ENCODE measurements at places on chromosomes 6 and 20.

- DNase-seq: no peak
Measured at GRCh38 chr20:33005908-33006775, 1.4 kb upstream of the BPIFB2 start.

GRCh38 chr20:32327087-32327681 lies 30.9 kb upstream of the ASXL1 start:
- DNase-seq: no peak

DNA sequence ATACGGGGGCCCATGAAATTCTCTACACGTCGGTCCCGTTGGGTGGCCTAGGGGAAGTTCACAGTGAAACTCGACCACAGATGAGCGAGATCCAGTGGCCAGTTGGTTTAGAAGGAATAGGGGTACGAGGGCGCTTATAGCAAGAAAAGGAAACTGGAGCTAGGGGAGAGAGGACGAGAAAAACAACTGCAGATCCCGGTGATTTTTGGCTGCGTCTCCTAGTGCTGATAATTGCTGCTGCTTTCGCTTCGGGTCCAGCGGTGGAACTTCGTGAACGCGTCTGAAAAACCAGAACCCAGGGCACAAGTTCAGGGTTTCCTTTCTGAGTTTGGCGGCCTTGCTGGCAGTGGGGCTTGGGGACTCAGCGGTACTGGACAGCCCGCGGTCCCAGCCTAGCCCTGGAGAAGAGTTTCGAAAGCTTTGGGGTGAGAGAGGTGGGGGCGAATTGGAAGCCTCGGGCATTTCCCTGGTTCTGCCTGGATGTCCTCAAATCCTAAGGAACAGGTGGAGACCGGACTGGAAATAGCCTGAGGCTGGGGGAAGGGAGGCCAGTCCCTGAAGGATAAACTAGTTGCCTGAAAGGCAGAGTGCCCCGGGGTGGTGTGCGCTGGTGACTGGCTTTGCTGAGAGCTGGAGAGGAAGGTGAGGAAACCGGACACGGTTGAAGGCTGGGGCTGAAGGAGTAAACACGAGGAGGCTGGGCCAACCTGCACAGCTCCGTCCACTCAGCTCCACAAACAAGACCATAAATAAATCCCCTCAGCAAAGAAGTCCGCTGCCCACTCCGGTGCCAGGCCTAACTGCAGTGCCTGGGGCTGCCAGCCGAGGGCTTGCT lies 793 bp downstream of the GMPR start:
- no peak for DNase-seq

DNA sequence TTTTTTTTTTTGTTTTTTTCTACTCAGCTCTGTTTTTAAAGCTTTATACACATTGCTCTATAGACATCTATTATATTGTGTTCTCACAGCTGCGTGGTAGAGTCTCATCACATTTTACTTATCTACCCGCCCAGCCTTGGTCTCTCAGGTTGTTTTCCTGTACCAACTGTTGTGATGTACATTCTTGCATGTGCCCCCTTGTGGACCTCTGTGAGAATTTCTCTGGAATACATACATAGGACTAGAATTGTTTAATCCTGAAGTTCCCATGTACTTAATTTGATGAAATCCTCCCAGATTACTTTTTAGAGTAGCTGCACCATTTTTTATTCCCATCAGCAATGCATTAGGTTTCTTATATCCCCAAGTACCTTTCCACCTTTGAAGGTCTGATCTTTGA lies 40.4 kb upstream of the TINAG start:
- no peak for DNase-seq

- no peak for DNase-seq
Measured at GRCh38 chr6:169824021-169824420, 72.6 kb downstream of the ERMARD start.

- DNase-seq: no peak
Measured at GRCh38 chr6:27593861-27594260, 121.0 kb upstream of the ZNF184 start.

Measured in T follicular helper cell (primary cell).